ENCODE measurements at places on chromosomes 3 and 15.

DNA sequence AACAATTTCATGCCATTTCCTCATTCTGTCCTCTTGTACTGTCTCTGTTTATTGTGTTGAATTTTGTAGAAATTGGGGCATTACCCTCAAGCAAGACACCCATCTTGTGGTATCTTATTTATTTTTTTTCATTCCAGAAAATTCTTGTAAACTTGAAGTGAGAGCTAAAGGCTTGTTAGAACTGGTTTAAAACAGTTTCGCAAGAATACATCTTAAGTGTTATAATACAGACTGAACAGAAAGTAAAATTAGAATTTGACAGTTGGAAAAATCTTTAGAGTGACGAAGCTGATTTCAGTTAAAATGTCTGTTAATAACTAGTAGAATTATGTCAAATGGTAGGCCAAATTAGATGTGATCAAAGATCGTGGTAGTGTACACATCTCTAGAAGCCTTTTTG lies 26.9 kb downstream of the RNF13 start:
- no peak for DNase-seq

- DNase-seq: no peak
Observed at GRCh38 chr3:13301286-13301987, 118.7 kb downstream of the NUP210 start.

DNA sequence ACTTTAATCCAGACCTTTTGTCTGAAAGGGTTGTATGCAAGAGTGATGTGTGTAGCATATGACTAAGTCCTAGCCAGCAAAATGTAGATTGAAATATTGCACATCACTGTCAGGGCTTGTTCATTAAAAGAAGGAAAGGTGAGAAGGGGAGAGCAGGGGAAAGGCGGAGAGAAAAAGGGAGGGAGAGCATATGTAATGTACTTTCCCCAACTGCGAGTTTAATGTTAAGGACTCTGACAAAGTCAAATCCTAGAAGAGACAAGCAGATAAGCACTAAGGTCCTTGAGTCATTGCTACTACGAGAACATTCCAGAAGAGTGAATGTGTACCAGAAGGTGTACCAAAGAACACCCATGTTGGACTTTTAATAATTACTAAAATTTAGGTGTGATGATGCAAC lies 1336.7 kb downstream of the NSUN3 start:
- DNase-seq: no peak

DNA sequence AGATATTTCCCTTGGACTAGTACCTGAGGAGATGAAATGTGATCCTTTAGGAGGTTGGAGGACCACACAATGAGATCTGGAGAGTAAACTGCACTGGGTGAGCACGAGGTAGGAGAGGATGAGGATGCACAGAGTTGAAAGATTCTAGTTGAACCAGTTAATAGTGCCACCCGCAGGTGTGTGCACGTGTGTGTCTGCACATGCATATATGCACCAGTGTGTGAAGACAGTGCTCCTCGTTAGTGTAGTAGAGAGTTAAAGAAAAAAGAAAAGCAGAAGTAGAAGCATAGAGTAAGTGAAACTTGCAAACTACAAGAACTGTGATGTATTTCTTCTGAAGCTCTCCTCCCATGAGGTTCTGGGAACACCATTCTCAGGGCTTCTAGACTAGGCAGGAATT lies 8.4 kb downstream of the MED12L start:
- DNase-seq: no peak

GRCh38 chr15:44999105-44999504 lies 23.9 kb upstream of the SORD start:
- DNase-seq: no peak

DNA sequence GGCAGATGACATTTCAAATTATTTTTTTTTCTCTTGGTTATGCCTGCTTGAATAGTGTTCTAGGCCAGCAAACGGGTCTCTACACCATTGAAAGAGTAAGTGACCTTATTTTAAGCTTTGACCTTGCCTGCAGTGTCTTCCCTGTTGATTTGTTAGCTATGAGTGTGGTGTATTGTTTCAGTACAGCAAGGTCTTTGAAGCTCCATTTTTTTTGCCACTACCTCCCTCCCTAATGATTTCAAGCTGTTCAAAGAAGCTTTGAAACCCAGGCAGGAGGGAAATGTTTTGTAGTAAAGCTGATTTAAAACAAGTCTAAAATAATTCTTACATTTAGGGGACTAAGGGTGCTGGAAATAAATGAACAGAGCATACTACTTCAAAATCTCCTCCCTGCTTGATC lies 1249.8 kb downstream of the ROBO1 start:
- no peak for DNase-seq

DNA sequence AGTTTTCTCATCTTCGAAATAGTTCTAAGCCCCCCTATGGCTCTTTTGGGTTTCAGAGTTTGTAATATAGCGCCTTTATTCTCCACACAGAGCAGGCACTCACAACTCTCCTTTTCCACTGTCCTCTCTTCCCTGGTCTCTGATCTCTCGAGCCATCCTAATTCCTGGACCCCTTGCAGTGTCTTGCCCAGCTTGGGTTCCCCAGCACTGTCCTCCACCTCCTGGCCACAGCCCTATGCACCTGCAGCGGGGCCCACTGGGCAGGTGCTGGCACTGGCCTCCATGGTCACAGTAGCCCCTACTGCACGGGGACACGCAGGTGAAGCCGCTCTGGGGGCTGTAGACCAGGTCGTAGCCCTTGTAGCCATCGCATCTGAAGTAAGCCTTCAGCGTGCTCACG lies 27.9 kb downstream of the MUC20 start:
- no peak for DNase-seq

- DNase-seq: no peak
Observed at GRCh38 chr3:146682171-146682570, 77.0 kb upstream of the PLSCR5 start.

DNA sequence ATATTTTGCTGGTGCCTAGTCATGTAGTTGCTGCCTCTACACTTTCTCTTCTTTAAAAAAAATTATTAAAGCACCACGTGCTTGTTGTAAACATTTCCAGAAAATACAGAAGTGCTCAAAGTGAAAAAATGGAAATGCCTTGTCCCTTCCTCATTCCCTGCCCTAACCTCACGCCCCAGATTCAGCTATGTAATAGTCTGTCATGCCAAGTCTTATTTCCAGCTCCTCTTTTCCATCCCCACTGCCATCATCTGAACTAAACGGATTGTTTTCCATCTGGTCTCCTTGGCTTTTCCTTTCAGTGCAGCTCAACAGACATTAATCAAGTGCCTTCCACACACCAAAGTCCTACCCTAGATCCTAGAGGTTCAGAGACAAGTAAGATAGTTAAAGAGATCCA lies 15.5 kb downstream of the ZNF774 start:
- no peak for DNase-seq

- no peak for DNase-seq
Observed at GRCh38 chr3:156681002-156681401, 6.6 kb downstream of the TIPARP start.

DNA sequence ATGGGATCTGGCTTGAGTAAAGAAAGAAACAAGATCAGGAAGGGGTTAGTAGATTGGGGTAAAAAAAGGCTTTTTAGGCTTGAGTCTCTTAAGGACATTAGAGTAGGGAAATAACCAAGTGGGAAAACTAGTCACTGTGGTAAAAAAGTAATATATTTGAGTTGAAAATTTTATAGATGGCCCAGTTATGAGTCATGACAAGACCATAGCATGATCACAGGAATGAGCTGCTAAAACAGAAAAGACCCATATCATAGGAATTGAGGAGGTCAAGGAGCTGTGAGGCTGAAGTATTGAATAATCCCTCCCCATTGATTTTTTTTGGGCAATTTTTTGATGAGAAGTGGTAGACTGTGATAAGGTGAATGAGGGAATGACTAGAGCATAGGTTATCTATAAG lies 69.2 kb upstream of the TBC1D5 start:
- DNase-seq: no peak

DNA sequence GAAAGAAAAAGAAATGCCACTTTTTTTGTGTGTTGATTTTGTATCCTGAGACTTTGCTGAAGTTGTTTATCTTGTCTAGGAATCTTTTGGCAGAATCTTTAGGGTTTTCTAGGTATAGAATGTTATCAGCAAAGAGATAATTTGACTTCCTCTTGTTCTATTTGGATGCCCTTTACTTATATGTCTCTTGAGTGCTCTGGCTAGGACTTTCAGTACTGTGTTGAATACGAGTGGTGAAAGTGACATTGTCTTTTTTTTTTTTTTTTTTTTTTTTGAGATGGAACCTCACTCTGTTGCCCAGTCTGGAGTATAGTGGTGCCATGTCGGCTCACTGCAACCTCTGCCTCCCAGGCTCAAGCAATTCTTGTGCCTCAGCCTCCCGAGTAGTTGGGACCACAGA lies 64.7 kb upstream of the NPHP3 start:
- DNase-seq: no peak

- no peak for DNase-seq
Observed at GRCh38 chr3:110405830-110406585, 665.6 kb upstream of the NECTIN3 start.

- no peak for DNase-seq
Observed at GRCh38 chr3:119156868-119157267, 10.9 kb downstream of the TEX55 start.

GRCh38 chr15:88257311-88258092 lies 963 bp upstream of the NTRK3 start:
- DNase-seq: no peak

GRCh38 chr3:44955917-44956316 lies 20.1 kb downstream of the ZDHHC3 start:
- no peak for DNase-seq

Data from stimulated activated CD4-positive, alpha-beta T cell treated with anti-CD3 and anti-CD28 coated beads, Interleukin-12 subunit alpha, Interleukin-12 subunit beta, amount 100 ng/mL, for 4 hours (primary cell).